ENCODE measurements at places on chromosomes 6 and 20.

DNA sequence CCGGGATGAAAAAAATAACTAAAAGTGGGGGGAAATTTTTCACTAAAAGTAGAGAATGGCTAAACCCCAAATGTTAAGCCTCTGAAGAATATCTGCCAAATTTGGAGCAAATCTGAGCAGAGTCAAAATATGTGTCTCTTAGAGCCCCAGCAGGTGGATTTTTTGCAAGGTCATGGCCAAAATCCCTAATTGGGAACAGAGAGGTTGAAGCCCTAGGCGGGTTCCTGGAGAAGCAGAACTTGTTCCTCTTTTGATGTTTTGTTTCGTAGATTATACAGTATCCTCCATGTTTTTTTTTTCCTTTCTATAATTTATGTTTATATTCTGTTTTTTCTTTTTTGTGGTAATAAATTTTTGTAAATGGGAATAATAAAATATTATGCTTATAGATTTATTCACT is 94.4 kb downstream of the PLCB4 start:
- DNase-seq, result no peak

DNA sequence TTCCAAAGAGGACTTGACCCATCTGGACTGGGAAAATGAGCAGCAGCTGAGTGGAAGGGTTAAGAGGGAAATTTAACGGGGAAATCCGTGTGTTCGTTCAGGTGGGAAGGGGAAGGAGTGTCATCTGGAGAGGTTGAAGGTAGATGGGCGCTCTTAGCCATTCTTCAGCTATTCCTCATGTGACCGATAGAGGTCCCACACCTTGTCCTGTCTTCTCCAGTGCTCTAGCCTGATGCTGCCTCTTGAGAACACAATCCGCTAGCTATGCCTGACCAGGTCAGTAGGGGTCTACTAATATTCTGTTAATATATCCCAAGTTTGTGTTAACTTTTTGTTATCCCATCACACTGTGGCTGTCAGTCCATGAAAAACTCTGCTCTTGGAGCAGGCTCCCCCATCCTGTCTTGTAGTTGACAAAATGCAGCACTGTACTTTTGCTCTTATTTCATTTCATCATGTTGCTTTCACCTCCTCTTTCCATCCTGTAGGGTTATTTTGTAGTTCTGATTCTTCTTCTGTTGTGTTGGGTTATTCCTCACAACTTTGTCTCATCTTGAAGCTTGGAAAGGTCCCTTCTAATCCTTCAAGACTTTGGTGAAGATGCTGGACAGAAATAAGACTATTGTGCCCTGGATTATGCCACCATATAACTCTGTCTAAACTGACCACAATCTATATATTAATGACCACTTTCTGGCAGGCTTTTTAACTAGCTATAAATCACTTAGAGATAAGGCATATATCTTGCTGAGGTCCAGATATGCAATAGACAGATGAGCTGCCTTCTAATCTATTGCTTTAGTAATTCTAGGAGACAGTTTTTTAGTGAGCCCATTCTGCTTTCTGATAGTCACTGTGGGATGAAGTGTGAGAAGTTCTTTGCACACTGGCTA is 123.4 kb upstream of the SUPT3H start:
- DNase-seq, result no peak

GRCh38 chr6:126618639-126619343 is 278.9 kb downstream of the CENPW start:
- DNase-seq, result no peak

DNA sequence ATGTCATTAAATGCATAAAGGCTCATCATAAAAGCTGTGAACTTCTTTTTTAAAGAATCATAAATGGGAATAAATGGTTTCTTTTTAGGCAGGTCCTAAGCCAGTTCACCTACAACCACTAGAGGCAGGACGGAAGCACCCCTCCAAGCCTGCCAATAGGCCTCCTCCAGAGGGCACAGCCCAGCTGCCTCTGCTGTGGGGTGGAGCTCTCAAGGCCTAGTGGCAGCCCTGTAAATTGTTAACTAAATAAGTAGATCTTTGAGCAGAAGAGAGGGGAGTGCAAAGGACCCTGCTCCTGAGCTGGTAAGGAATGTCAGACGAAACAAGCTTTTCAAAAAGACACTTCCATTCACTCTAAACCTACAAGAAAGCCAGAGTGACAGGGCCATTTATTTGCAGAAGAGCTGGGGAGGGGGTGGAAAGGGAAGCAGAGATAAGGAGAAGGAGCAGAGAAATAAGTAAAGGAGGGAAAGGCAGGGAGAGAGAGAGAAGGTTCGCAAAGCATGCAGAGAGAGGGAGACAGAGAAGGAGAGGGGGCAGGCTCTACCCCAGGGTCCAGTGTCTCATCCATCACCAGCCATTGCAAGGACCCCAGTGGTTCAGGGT is 18.0 kb upstream of the MAFB start:
- DNase-seq, result peak; percentile 9

DNA sequence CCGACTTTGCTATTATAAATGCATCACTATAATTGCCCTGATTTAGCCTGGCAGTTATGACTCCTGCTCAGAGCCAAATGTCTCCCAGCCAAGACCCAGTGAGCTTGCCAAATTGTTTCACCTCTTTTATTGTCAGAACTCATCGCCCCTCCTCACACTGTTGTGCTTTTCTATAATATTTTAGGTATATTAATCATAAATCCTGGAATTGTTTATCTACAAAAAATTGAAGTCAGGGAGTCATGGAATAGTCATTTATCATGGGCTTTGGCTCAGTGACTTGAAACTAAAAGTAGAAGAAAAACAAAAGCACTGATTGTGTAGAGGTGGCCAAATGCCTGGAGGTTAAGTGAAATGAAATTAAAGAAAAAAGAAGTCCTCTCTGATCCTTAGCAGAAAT is 85.6 kb downstream of the PFDN4 start:
- no peak for DNase-seq

DNA sequence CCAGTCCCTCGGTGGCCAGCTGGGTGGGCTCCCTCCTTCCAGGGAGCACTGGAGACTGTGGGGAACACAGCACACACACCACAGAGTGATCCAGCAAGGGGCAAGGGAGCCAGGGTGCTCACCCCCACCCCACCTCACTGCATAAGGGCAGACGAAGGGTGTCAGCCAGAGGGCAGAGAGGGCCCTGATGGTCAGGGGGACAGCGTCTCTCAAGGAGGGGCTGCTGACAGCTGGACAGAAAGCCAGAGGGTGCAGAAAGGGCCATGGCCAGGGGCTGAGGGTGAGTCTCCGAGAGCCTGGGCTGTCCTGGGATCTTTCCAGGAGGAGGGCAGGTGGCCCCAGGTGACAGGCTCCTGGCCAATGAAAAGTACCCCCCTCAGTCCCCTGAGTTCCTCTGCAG is 73.4 kb upstream of the PMEPA1 start:
- no peak for DNase-seq

DNA sequence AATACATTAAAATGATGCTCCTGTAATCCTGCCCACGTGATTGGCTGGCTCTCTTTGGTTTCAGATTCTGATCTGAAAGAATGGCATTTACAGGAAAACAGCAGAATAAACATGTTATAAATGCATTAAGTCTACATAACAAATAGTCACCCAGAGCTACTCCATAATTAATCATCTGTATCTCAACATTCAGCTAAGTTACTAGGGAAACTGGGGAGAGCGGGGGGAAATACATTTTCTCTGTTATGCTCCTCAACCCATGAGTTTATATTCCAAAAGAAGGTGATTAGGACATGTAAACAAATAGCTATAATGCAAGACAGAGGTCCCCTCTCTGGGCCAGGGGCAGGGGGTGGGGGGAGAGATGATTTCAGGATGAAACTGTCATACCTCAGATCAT is 58.5 kb downstream of the MAP7 start:
- DNase-seq, result no peak

DNA sequence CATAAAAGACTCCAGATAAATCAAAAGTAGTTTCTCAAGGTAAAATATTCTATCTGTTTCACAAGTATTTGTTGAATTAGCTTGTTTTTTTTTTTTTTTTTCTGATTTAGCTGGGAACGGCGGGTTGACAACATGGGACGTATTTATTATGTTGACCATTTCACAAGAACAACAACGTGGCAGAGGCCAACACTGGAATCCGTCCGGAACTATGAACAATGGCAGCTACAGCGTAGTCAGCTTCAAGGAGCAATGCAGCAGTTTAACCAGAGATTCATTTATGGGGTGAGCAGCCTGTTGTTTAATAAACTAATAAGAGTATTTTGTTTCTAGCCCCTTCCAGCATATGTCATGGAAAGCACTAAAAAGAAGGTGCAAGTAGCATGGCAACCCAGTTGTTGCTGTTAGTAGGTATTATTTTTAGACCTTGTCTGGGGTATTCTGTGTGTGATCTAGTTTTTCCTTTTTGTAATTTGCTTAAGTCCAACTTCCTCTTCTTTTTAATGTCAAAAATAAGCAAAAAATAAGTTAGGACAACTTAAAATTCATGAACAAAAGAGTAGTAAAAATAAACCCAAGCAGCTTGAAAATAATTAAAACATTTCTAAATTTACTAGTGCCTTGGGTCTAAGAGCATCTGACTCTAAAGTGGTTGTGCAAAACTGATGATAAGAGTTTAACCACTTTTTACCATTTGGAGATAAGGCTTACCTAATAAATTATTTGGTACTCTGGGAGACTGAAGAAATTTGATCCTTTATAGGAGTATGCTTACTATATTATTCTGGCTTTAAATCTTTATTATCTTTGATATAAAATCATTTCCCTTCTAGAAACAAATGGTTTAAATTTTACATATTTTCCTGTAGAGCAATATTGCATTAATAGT is 70.8 kb upstream of the DYNLRB1 start:
- no peak for DNase-seq

DNA sequence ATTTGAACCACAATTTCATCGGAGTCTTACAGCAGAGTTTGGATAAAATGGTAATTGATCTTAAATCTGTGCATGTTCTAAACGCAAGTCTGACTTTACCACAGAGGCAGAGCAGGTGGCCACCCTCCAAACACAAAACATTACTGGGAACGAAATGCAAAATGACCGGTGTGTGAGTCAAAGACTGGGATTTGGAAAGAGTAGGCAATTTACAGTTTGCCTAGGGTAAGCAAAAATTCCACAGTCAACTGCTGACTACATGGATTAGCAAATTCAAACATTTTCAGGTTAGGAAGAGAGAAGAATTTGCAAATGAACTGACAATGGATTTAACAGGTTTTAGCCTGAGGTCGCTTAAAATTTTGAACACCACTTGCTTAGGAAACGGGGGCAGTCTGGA is 444.4 kb downstream of the HDGFL1 start:
- DNase-seq, result no peak

DNA sequence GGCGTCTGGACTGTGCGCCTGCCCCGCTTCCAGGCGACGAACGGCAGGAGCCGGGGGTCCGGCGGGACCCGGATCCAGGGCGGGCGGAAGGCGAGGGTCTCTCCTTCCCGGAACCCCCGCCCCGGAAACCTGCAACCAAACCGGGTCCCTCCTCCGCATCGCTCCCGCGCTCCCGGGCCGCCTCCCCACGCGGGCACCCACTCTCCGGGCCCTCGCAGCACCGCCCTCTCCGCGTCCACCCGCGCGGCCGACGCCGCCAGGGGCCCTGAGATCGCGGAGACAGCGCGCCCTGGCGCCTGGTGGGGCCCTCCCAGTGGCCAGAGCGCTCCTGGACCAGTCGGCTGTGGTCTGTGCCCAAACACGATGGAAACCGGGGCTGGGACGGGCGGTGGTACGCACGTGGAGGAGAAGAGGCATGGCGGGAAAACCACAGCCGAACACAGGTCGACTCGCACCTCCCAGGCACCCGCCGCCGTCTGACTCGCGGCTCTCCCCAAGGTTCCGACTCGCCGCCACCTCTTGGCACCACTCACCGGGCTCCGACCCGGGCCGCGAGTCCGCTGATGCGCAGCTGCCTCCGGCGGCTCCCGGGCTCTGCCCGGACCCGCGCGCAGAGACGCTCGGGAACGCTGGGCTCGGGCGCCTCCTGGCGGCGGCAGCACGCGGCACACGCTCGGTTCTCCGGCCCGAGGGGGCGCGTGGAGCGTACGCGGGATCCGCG is 7.9 kb downstream of the NKX2-2 start:
- DNase-seq, result no peak

GRCh38 chr6:80967609-80968008 is 784.9 kb downstream of the TENT5A start:
- no peak for DNase-seq

- no peak for DNase-seq
These were observed 66.1 kb upstream of the RNF24 start for GRCh38 chr20:4081421-4081820.

DNA sequence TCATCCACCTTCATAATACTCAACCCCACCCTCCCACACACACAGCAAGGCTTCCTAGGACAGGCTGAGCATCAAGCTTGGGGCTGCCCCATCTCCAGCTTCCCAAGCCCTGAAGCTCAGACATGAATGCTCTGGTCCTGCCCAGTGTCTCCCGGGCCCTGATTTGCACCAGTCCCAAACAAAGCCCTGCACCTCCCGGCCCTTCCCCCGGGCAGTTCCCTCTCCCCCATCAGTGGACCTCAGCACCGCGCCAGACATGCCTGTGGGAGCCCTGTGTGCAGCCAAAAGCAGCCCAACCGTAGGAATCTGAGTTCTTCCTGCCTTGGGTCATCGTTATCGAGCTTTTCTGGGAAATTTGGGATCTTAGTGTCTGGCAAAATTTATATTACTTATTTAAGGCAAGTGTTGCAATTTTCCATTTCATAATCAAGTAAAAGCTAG is 63.5 kb downstream of the THBS2 start:
- no peak for DNase-seq

DNA sequence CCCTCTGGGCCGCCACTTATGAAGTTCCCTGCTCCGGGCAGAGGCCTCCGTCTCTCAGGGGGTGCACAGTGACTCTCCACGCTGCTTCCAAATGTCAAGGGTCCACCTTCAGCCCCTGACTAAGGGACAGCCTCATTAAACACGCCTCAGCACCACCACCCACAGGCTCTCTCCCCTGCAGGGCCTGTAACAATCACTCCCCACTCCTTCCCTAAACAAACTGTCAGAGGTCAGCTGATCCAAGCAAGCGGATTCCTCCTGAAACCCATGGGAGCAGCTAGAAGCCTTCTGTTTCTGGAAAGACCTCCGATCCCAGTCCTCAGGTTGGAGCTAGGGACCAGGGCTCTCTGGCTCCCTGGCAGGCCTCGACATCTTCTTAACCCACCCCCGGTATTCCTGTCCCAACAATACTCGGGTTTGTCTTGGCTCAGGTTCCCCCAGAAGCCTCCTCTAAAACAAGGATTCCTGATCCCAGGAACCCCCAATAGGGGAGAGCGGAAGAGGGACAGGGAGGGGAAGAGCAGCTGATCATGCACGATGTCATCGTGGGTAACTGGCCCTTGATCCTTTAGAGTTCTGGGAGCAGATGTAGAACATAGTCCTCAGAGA is 181.0 kb downstream of the ZNF217 start:
- no peak for DNase-seq

DNA sequence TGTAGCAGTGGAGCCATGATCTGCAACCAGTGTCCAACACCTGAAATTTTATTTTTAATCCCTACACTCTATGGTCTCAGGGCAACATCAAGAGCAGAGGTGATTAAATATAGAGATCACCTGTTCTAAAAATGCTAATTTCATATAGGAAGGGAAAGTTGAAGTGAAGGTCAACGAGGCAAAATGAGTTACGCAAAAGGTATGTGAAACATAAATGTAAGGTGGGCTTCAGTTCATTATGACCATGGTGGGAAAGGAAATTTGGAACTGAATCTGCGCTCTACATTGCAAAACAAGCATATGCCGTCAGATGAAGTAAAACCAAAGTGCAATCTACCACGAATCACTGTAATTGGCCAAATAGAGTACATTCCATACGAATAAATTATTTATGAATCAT is 35.2 kb upstream of the STMND1 start:
- DNase-seq, result no peak

Measured in NCI-H187 (cell line).